ENCODE measurements at places on chromosomes 16 and 17. TPM values are rescaled to one million over a fixed set of nuclear protein-coding genes. Genes with fewer than 3 reads are reported as not detected.
A peak's percentile ranks its signal among the peaks of the same experiment; 100 is the strongest.

DNA sequence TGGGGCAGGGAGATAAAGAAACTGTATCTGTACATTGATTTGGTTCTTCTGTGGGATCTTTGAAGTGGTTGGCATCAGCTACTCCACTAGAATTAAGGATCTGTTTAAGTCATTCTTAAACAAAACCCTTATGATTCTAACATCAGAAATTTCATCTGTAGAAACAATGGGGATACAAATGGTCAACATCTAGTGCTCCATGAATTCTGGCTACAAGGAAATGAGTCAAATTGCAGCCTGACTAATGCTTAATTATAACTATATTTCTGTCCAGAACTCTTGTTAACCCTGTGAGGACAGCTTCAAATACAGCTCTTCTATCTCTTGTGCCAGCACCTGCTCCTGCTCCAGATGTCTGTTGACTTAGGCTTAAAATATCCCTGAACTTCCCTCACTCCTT, 13.9 kb upstream of the GINS3 start:
- peak; percentile 10 for DNase-seq

The CHST5 gene
- total RNA-seq: 0.29 TPM

GRCh38 chr17:75063201-75063600, 16.2 kb downstream of the KCTD2 start:
- DNase-seq: no peak

- no peak for DNase-seq
Measured at GRCh38 chr16:79097166-79097565, 503.4 kb downstream of the MAF start.

The LMF1 gene
- total RNA-seq: 13.5 TPM

GRCh38 chr16:48811478-48811877, 201.5 kb upstream of the N4BP1 start:
- DNase-seq: no peak

DNA sequence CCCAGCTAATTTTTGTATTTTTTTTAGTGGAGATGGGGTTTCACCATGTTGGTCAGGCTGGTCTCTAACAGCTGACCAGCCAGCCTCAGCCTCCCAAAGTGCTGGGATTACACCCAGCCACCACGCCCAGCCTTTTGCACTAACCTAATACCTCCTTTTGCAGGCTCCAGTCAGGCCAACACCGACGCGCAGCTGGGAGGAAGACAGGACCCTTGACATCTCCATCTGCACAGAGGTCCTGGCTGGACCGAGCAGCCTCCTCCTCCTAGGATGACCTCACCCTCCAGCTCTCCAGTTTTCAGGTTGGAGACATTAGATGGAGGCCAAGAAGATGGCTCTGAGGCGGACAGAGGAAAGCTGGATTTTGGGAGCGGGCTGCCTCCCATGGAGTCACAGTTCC, 2.0 kb downstream of the TRPV2 start:
- no peak for DNase-seq

The ASPHD1 gene
- total RNA-seq: 2.0 TPM

- no peak for DNase-seq
Measured at GRCh38 chr17:64129515-64129764, 504 bp downstream of the ERN1 start.

GRCh38 chr16:3856367-3857141, 24.0 kb downstream of the CREBBP start:
- no peak for DNase-seq

The PDE6G gene
- not detected for total RNA-seq

All from PC-3 (cell line).